ENCODE measurements at places on chromosomes 7 and 10.

GRCh38 chr10:78170026-78170475 lies 136.4 kb downstream of the RPS24 start:
- no peak for DNase-seq

DNA sequence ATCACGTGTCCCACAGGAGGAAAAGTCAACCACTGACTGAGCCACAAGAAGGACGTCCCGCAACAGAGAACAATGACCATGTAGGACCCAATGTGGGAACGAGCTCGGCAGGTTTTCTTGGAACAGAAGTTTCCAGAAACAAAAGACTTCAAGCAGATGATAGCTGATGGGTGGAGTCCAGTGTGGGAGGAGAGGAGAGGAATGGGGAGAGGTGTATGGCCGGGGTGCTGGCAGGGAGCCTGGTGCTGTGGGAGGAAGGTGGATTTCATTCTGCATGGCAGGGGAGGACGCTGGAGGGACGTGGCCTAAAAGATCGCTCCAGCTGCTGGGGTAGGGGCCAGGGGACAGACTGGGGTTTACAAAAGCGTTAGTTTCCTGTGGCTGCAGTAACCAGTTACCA lies 48.5 kb upstream of the LMTK2 start:
- DNase-seq: no peak

DNA sequence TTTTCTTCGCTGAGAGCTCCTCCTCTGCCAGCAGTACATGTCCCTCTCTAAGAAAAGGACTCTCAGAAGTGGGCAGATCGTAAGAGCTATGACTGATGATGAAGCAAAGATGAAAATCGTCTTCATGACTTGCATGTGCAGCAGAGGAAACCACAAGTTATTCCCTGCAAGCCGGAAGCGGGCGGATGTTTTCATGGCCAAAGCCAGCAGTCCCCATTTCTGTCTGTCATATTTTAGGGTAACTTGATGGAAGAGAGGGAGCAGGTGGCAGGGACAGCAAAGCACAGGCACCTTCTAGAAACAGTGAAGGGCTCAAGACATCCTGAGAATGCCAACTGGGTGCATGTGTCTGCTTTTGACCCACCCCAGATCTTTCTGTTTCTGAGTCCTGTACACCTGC lies 19.9 kb downstream of the KLF6 start:
- DNase-seq: no peak

DNA sequence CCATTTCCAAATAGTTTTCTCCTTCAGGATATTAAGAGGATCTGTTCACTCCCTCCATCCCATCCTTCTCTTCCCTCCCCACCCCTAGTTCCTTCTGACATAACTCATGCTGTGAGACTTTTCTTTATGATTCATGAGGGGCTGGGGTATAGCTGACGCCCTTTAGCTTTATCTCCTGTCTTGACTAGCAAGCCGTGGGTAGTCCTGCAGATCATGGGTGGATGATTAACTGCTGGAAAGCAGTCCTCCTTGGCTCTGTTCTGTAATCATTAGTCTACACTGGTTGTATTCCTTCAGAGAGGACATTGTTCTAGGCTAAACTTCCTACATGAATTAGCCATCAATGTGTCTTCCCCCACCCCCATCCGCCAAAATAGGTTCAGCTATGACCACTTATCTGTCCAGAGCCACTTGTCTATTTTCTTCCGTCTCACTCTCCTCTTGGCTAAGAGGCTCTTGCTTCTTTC lies 135.4 kb downstream of the LRRC4 start:
- no peak for DNase-seq

- DNase-seq: no peak
Measured at GRCh38 chr7:50591480-50592438, 26.6 kb upstream of the DDC start.

DNA sequence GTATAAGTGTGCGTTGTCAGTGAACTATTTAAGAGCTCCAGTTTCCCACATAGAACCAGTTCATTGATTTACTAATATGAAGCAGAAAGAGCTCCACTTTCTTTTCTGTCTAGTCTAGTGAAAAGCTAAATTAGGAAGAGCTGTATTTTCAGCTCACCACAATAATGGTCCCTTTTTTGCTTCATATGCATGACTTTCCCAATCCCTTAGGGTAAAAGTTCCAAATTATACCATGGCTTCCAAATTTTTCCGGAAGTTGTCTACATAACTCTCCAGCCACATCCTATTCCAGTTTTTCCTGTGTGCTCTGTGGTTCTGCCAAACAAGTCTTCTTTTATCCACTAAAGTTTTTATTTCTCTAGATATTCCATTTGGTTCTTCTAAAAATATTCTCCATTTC lies 685.2 kb downstream of the REEP3 start:
- DNase-seq: no peak

GRCh38 chr7:133623721-133624120 lies 370.8 kb downstream of the EXOC4 start:
- DNase-seq: no peak

- no peak for DNase-seq
Measured at GRCh38 chr7:44519546-44519945, 21.6 kb downstream of the NPC1L1 start.

DNA sequence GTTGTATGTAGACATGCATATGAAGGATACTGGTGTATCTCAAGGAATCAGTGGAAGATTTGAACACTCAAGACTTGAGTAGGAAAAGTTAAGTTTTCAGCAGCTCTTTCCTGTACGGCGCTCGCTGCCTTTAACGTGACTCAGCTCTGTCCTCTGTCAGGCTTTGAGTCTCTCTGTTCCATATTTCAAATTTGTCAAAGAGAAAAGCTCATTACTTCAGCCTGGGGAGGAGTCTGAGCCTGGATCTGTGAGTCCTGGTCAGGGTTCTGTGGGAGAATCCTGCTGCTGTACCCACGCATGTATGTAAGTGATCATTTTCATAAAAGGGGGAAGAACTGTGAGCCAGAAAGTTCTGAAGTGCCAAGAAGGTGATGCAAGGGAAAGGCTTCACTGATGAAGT lies 13.8 kb upstream of the MPP7 start:
- no peak for DNase-seq

- no peak for DNase-seq
Measured at GRCh38 chr7:132469681-132470080, 106.6 kb downstream of the PLXNA4 start.

- DNase-seq: no peak
Measured at GRCh38 chr10:58968389-58968755, 208.1 kb upstream of the PHYHIPL start.

DNA sequence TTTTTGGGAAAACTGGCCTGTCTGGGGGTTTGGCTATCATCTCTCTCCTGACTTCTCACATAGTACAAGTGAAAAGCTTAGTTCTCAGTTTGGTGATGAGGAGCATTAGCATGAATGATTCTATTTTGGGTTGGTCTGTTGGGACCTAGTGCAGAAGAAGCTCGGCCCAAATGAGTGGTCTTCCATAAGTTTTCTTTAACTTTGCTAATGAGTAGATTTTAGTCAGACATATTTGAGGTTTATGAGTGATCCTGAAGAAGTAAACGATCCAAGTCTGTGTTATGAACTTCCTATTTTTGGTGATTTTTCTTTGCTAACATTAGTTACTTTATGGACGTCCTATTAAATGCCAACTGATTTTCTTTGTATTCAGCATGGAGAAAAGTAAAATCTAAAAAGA lies 51.7 kb upstream of the CALD1 start:
- DNase-seq: no peak

- DNase-seq: no peak
Measured at GRCh38 chr7:153938451-153938850, 113.7 kb upstream of the DPP6 start.

- no peak for DNase-seq
Measured at GRCh38 chr7:143499246-143499645, 21.6 kb downstream of the TAS2R41 start.

DNA sequence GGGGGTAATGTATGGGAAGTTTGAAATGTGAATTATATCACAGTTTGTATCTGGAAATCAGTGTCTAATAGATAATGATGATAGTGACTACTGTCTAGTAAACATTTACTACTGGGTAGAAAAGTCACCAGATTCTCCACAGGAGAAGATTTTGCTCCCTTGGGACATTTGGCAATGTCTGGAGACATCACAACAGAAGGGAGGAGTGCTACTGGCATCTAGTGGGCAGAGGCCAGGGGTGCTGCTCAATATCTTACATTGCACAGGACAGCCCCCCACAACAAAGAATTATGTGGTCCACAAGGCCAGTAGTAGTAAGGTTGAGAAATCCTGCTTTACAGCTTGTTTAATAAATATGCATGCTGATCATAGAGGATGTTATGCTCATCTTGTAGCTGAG lies 92.3 kb upstream of the PRPS1L1 start:
- no peak for DNase-seq

- DNase-seq: no peak
Measured at GRCh38 chr10:130559547-130559880, 423.3 kb downstream of the GLRX3 start.

DNA sequence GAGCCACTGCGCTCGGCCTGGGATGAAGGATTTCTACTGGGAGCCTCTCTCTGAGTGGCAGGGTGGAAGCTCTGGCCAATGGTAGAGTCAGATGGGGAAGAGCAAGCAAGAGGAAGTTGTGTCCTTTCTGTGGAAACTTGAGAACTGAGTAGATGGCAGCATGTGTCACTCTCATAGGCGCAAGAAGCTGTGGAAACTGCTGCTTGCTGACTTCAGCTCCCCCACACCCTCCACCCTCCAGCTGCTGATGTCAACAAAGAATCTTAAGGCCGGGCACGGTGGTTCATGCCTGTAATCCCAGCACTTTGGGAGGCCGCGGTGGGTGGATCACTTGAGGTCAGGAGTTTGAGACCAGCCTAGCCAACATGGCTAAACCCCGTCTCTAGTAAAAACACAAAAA lies 39.8 kb upstream of the SRGN start:
- DNase-seq: peak; percentile 58

DNA sequence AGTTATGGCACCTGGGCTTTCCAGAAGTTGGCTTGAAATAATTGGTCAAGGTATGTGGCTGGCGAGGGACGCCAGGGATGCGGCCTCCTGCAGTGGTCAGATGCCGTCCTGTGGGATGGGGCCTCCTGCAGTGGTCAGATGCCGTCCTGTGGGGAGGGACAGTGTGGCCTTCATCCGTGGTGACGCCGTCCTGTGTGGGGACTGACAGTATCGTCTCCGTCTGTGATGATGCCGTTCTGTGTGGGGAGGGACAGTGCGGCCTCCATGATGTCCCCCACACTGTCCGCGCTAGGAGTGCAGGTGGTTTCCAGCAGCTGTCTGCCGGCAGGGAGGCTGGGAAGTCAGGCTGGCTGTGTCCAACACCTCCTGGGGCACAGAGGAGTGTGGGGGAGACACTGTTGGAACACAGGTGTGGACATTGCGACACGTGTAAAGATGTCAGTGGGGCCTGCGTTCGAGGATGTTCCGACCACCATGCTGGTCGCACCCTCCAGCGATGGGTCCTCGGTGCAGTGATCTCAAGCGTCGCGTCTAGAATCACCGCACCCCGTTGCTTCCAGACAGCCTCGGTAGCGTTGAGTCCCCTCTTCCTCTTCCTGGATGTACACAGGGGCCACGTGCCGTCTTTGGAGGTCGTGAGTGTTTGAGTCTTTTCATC lies 52.6 kb downstream of the INPP5A start:
- DNase-seq: no peak

DNA sequence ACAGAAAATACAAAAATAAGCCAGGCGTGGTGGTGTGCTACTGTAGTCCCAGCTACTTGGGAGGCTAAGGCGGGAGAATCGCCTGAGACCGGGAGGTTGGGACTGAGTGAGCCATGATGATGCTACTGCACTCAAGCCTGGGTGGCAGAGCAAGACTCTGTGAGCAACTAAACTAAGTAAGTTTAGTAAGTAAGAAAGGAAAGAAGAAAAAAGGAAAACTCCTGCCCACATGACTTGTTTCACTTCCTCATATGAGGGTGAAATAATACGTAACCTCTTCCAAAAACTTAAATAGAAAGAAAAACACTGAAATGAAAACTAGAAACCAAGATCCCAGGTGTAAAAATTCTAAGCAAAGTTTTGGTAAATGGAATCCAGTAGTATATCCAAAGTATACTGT lies 79.6 kb downstream of the LARP4B start:
- no peak for DNase-seq

- no peak for DNase-seq
Measured at GRCh38 chr7:92794831-92795230, 41.5 kb downstream of the CDK6 start.

GRCh38 chr7:33770576-33770975 lies 134.8 kb upstream of the BMPER start:
- DNase-seq: no peak

DNA sequence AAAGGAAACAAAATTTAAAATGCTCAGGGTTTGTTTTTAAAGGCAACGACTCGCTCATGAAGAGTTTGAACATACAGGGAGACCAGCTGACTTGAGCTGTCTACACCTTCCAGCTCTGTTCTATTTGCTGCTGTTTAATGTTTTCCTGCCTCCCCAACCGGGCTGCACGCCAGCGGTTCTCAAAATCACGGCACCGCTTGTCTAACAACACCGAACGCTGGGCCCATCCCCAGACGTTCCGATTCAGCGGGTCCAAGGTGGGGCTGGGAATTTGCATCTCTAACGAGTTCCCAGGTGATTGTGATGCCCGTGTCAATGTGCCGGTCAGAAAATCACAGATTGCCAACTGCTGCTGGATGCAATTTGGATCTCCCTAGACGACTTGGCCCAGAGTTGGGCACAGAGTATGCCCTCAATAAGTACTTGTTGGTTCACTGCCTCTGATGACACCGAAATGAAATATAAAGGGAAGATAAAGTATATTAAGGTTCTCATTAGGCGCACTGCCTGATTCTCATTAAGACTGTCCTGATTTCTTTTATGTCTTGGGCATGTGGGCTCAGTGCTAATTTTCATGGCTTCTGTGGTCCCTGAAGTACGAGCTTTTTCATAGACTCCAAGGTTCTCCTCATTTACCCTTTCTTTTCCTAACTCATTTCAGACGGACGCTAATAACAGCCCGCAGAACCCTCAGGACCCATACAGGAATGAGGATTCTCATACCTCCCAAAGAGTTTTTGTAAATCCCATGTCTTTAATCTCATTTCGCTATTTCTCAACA lies 28.5 kb downstream of the CELF2 start:
- no peak for DNase-seq

GRCh38 chr7:105698531-105698930 lies 117.2 kb upstream of the EFCAB10 start:
- DNase-seq: no peak

DNA sequence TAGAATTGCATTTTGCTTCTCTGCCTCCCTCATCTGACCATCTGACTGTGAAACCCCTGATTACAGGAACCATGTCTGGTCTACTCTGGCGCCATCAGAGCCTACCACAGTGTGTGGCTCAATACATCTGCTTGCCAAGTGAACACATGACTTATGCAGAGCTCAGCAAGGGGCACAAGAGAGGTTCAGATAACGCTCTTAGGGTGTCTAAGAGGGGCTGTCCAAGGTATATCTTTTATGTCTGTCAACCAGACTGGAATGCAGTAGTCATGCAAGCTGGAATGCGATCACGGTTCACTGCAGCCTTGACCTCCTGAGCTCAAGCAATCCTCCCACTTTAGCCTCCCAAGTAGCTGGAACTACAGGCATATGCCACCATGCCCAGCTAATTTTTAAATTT lies 10.3 kb upstream of the RRP12 start:
- DNase-seq: no peak

DNA sequence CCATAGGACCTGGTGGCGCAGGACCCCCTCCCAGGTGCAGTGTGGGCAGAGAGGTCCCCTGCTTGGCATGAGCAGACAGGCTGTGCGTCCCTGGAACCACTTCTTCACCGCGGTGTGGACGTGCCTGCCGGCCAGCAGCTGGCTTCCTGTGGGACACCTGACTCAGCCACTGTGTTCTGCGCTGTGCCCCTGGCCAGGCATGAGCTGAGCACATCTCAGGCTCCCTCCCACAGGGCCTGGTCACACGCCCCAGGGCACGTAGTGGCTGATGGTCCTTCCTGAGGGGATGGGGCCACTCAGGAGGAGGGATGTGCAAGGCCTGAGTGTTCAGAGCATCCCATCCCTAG lies 3.5 kb upstream of the DEPP1 start:
- no peak for DNase-seq

Measured in stimulated activated CD4-positive, alpha-beta T cell treated with anti-CD3 and anti-CD28 coated beads, TNF-alpha, amount 100 ng/mL, for 48 hours (primary cell).